Large intestine (tissue), 12 donors: ENCODE measurements at places on chromosomes 5 and 9.
A peak's percentile ranks its signal among the peaks of the same experiment; 100 is the strongest.

GRCh38 chr5:94830520-94830919, 212.1 kb downstream of the SLF1 start:
- no peak for DNase-seq

DNA sequence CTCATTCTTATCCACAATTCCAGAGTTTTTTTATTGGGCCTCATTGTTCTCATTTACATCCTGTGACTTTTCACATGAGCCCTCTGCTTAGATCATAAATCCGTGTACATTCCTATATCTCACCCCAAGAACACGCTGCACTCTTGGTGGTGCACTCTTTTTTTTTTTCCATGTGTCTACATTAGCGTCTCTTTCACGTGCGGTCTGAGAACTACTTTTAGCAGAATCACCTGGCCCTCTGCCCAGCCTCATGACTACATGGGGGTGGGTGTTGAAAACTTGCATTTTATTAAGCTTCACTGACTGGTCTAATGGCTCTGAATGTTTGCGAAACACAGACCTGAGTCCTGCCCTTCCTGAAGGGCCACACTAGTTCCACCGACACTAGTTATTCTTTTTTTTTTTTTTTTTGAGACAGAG, 18.6 kb downstream of the C9orf57 start:
- DNase-seq = peak; percentile 94

GRCh38 chr9:82808478-82808877, 254.5 kb downstream of the RASEF start:
- DNase-seq = no peak

DNA sequence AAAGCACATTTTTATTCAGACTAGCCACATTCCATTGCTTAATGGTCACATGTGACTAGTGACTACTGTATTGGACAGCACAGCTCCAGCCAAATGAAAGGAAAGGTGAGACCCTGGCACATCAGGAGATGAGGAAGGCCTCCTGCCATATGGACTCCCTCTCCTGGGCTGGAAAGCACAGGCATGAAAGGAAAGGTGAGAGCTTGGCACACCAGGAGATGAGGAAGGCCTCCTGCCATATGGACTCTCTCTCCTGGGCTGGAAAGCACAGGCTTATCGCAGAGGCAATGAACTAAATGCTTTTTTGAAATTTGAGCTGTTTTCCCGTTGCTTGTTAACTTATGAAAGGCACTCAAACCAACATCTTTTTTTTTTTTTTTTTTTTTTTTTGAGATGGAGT, 144.8 kb upstream of the SLC12A2 start:
- no peak for DNase-seq

DNA sequence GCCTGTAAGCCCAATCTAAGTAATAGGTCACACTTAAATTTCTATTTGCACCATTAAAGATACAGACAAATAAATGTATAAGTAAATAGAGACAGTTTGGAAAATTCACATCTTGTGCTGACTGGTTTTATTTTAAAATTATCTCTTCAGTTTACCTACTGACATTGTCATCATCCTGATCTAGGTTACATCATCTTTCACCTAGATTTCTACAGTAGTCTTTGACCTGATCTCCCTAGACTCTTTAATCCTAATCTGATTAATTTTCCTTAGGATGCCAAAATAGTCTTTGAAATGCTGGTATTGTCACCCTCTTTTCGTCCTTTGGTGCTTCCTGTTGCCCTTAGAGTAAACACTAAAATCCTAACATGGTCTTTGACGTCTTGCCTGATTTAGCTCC, 43.9 kb downstream of the NDUFS4 start:
- no peak for DNase-seq

GRCh38 chr9:27393054-27393846, 96.3 kb upstream of the EQTN start:
- no peak for DNase-seq

- no peak for DNase-seq
Observed at GRCh38 chr5:135396459-135397055, 2.5 kb downstream of the MACROH2A1 start.

- DNase-seq = no peak
Observed at GRCh38 chr5:175535796-175536195, 57.4 kb downstream of the SFXN1 start.
